Activated CD4-positive, alpha-beta memory T cell treated with anti-CD3 and anti-CD28 coated beads, Interleukin-2, amount 10 ng/mL, durations not matched to agents 7 days and 5 days (primary cell): ENCODE measurements at places on chromosomes 16 and 17.

DNA sequence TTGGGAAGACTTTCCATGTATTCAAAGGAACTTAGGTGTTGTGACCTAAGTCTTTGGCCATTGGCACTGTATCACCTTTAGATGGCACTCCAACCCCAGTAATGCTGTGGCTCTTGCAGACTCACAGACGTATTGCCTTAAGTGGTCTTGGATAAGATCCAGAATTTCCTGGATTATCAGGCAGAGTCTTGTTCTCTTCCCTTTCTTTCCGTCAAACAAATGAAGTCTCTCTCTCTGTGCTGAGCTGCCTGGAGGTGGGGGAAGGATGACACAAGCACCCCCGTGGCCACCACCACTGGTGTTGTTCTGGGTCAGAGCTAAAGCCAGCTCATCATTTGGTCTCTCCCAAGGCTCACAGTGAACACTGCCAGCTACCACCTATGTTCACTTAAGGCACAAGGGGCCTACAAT lies 789.9 kb upstream of the KIF2B start:
- DNase-seq, result no peak

DNA sequence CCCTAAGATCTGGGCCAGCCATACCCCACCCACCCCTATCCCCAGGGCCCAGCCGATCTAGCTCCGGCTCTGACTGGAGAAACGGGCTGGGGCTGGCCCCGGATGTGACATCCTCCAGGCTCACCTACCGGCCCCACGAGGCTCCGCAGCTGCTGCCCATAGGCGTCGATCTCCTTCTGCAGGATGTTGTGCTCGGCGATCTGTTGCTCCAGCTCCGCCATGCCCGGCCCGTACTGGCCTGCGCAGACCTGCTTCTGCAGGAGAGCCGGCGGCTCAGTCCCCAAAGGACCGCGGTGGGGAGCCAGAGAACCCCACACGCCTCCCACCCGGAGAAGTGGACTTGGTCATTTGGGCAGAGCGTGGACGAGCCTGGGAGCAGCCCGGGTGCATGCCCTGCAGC lies 4.8 kb downstream of the EVPL start:
- DNase-seq, result no peak

GRCh38 chr17:36972186-36972700 lies 23.5 kb downstream of the AATF start:
- DNase-seq, result no peak

- no peak for DNase-seq
These were observed 1000.4 kb downstream of the CDH11 start for GRCh38 chr16:64121473-64121872.

DNA sequence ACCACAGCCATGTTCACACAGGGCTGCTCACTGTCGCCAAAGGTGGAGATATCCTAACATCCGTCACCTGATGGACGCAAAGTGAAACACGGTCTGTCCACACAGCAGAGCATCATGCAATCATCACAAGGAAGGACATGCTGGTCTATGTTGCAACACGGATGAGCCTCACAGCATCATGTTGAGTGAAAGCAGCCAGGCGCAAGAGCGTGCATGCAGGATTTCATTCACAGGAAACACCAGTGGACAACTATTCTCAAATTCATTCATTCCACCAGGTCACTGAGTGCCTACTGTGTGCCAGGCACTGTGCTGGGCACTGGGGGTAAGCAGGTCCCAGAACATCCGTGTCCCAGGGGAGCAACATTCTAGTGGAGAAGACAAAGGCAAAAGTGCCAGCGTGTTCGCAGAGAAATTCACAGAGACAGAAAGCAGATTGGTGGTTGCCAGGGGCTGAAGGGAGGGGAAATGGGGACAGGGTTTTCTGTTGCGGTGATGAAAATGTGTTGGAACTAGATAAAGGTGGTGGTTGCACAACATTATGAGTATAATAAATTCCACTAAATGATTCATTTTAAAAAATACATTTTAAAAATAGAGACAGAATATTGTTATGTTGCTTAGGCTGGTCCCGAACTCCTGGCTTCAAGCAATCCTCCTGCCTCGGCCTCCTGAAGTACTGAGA lies 22.7 kb upstream of the KCNJ12 start:
- DNase-seq, result no peak
